Activated CD4-positive, alpha-beta T cell treated with anti-CD3 and anti-CD28 coated beads, Interleukin-2, Interleukin-4, amounts not matched to agents 100 ng/mL and 50 ng/mL, durations not matched to agents 16 hours and 8 hours (primary cell): ENCODE measurements at places on chromosomes 2 and 18.

DNA sequence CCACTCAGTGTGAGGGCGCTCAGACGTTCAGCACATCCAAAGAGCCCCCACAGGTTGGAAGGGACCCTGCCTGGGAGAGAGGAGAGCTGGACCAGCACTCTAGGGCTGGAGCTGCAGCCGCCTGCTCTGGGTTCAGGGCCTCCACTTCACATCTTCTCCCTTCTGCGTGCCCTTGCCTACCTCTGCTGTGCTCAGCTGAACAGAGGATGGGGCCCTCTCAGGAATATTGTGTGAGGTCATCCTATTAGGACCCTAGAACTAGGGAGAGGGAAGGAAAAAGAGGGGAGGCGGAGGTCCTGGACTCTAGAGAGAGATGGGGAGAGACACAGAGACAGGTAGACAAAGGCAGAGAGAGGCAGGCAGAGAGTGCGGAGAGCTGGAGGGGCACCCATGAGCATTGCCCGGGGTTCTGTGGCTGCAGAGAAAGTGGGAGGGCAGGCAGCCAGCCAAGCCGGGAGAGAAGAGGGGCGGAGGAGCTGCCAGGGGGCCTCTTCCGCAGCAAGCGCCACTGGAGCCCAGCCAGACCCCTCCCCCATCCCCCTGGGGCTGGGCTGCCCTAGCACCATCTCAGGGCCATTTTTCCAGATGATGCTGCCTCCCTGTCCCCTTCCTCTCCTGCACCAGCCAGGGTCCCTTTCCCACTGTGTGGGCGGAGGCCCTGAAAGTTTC is 8.3 kb upstream of the TNS1 start:
- no peak for DNase-seq

DNA sequence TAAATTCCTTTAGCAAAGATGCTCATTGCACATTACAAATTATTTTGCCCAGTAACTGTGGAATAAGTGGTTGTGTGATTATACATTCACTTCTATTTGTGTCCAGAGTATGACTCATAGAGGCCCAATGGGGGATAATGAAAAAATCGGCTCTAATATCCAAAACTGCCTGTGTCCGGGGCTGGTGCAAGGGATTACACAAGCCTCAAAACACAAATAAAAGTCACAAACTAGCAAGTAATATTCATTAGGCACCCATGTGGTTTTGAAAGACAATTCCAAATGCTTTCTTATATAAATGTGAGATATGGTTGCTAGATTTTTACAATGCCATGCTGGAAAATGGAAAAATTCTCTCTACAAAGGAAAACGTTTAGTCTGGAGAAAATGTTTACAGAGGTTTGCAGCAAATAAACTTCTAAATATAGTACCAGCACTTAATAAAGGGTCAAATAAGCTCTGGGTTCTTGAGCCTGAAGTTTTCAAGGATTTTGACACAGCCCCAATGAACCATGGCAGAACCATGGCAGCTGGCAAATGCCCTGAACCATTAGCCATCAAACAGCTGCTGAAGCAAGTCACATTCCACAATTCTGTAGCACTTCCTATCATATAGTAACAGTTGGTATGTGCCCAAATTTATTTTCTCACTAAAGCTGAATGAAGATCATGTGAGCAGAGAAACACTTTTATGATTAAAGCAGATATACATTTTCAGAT is 40.5 kb downstream of the IRS1 start:
- no peak for DNase-seq

DNA sequence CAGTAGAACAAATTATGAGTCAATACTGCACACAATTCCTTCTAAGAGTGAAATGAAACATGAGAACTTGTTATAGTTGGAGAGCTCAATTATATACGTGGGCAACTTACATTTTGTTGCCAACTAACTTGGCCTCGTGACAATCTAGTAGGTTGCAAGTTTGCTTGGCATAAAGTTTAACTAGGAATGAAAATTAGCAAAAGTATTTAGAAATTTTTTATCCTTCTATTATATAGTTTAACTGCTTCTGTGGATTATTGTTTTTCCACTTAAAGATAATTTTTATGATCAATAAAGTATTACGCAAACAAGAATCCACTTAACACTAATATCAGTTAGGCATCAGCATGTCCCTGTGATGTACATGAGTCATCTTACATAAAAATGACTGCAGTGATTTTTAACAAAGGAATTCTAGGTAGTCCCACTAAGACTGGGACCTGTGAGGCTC is 41.1 kb downstream of the FAM124B start:
- DNase-seq: no peak

DNA sequence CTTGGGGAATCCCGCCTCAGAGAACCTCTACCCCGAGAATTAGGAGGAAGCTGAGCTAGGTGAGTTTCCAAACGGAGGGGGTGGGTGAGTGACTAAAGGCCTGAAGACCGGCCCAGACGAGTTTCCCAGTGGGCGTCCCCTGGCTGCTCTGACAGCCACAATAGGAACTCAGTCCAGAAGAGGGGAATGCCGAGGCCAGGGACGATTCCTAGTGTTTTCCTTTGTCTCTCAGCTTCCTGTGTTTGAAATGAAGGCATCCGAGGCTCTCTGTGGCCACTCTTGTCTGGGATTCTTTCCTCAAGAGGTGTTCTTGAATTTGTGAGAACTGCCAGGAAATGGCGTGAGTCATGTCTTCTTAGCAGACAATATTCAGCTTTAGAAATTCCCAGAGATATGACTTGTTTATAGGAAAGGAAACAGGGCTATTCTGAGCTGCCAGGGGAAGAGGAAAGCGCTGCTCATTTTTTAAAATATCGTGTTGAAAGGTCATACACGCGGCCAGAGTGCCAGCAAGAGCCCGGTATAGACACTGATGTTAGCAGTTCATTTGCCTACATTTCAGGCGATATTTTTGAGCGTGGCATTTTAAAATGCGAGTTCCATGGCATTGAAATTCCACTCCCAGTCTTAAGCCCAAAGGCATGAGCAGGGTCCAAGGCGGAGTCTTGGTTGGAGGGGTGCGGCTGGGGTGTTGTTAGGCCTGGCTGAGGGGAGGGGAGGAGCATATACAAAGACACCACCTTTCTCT is 169.1 kb upstream of the KLF7 start:
- DNase-seq: no peak

- DNase-seq: no peak
Measured at GRCh38 chr18:79799619-79800370, 2.1 kb downstream of the KCNG2 start.

GRCh38 chr2:85905891-85906290 is 17.1 kb upstream of the ST3GAL5 start:
- DNase-seq: no peak

DNA sequence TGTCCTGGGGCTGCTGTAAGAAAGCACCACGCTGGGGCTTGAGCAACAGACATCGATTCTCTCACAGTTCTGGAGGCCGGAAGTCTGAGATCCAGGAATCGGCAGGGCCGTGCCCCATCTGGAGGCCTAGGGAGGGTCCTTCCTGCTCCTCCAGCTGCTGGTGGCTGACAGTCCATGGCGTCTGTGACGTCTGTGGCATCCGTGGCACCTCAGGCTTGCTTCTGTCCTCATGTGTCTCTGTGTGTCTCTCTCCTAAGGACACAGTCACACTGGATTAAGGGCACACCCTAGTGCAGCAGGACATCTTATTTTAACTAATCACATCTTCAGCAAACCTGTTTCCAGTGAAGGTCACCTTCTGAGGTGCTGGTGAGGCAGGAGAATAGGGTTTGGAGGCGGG is 32.6 kb upstream of the KCNF1 start:
- no peak for DNase-seq

DNA sequence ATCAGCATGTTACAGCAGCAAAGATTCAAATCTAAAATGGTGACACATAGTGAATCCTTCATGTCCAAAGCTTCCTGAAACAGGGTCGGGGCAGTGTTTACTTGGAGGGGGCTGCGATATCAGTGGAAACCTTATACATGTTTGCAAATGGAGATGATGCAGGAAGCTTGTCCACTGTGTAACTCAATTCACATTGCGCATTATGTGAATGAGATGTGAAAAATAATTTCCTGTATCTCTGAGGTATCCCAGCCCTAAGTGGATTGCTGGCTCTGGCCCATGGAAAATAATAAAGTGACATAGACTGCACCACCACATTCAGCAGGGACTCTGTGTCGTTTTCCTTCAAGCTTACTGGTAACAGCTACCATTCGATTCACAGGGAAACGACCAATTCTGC is 505.5 kb downstream of the GALR1 start:
- DNase-seq: no peak

DNA sequence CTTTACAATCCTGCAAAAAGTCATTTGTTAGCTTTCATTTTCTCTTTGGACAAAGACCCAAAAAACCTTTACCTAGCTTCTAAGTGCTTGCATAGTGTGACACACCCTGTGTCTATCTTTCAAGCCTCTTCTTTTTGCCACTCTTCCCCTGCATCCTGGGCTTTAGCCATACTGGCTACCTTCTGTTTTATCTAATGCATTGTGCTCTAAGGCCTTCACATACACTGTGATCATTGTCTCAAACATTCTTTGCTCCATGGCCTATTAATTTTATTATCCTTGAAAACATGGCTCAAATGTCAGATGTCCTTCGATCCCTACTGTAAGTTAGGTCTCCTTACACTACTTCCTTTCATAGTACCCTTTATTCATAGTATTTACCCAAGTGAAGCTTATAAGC is 84.4 kb downstream of the PIK3C3 start:
- no peak for DNase-seq

- DNase-seq: no peak
Measured at GRCh38 chr2:73987948-73988700, 3.4 kb downstream of the TET3 start.

- DNase-seq: no peak
Measured at GRCh38 chr2:110998311-110998710, 122.4 kb upstream of the BCL2L11 start.

- DNase-seq: no peak
Measured at GRCh38 chr2:66490588-66491001, 55.7 kb downstream of the MEIS1 start.

GRCh38 chr18:5532066-5532465 is 11.7 kb downstream of the EPB41L3 start:
- DNase-seq: no peak

- peak; percentile 22 for DNase-seq
Measured at GRCh38 chr2:33583194-33583938, 15.7 kb downstream of the FAM98A start.

GRCh38 chr2:129757915-129758783 is 221.3 kb upstream of the RAB6C start:
- DNase-seq: no peak

DNA sequence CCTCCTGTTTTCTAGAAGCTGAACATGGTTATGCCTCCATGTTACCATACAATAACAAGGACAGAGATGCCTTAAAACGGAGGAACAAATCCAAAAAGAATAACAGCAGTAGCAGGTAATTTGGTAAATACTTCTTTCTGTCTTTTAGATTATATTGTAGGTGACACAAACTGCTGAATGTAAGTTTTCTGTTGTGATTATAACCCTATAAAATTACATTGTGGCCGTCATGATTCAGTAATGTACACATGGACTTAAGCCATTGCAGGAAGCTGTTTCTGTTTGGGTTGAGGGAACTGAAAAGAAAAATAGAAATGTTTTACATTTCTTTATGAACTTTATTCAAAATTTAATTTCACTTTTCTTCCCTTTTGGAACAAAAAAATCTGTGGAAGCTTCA is 1.2 kb downstream of the MXD1 start:
- DNase-seq: no peak

DNA sequence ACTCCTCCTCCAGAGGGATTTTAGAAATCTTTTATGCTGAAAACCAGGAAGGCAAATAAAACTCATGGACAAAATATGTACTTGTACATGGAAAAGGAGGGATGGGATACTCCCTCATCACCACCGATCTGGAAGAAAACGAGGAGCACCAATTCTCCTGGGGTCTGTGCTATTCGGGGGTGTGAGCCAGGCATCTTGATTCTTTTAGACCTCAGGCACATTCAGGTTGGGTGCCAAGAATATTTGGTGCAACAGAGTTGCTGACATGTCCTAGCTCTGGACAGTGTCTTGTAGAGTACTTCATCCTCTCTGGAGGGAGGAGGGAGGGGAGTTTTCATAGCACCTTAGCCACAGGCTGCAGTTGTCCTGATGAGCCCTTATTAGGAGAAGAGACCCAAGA is 163.0 kb downstream of the PRKCE start:
- DNase-seq: no peak

GRCh38 chr2:17355608-17356329 is 162.5 kb downstream of the RAD51AP2 start:
- no peak for DNase-seq

- DNase-seq: no peak
Measured at GRCh38 chr2:275466-275865, 10.7 kb downstream of the ACP1 start.

- no peak for DNase-seq
Measured at GRCh38 chr2:41718705-41719104, 329.1 kb upstream of the PKDCC start.

DNA sequence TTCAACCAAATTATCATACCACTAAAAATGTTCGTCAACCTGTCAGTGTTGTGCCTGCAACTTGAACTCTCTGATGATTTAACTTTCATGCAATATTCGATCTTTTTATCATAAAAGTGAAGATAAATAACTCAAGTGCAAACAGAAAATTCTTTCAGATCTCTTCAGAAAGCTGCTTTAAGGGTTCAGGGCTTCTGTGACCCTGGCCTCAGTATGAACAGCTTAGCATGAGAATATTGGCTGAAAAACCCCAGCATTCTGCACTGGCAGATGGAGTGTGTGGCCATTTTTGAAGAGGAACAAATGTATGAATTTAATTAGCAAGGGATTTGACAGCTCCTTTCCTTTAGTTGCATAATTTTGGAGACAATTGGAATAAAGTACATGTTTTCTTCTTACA is 851.4 kb upstream of the SOX11 start:
- DNase-seq: no peak

GRCh38 chr18:37258819-37259218 is 306.8 kb downstream of the CELF4 start:
- DNase-seq: no peak

DNA sequence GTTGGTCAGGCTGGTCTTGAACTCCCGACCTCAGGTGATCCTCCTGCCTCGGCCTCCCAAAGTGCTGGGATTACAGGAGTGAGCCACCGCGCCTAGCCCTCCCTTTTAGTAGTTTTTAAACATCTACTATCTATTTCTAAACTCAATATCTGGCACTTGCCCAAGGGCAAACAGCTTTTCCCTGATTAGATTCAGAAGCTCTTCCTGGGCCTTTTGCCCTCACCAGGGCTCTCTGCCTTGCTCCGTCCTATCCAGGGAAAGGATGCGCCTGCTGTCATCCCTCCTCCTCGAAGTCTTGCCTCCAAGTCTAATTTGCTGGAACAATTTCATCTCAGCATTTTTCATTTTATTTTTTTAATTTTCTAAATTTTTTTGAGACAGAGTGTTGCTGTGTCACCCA is 41.4 kb upstream of the FHOD3 start:
- no peak for DNase-seq
